H4 (cell line): ENCODE measurements at places on chromosomes 16 and 17.

DNA sequence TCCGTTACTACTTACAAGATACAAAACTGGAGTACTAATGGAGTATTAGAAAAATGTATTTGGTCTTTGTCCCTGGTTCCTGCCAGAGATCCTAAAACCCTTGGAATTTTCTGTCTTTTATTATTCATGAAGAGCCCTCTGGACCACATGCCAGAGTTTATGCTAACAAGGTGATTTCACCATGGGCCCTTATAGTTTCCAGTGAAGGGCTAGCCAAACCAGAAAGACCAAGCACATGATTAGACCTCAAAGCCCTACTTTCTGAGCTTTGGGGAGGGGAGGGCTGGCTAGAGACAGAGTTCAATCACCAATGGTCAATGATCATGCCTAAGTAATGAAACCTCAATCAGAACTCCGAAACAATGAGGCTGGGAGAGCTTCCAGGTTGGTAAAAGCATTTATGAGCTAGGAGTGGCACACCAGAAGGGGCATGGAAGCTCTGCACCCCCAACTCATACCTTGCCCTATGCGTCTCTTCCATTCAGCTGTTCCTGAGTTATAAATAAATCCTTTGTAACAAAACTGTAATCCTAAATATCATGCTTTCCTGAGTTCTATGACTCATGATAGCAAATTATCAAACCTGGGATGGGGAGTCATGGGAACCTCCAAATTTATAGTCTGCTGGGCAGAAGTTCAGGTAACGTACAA, 10.4 kb downstream of the DCUN1D3 start:
- no peak for DNase-seq

DNA sequence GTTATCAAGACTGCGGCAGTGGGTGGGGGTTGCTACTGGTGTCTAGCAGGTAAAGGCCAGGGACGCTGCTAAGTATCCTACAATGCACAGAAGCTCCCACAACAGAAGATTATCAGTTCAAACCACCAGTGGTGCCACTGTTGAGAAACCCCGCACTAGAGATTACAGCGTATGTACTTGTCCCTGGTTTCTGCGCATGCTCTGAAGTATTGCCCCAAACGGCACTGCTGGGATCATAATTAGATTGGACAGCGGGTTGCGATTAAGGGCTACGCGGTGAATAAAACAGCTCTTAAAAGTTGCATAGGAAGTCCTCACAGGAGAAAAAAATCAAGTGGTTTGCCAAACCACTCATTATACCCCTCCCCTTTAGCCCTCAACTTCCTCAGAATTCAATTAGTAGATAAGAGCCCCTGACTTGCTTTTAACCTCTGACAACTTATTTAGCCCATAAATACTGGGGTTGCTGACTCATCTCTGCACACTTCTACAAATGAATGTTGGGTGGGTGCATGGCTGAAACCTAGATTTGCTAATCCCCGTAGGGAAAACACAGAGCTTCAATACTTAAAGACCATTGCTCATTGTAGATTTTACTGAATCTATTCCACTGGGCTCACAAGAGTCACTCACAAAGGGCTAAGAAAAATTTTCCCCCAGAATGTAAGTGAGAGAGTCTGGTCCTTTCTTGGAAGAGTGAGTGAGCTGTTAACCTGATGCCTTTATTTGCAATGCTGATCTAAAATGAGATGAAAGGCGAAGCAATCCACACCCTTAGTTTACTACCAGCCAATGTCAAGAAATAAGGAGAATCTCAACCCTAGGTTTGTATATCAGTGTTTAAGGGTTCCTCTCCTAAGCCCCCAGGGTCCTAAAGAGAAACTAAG, 91.8 kb downstream of the RGS9 start:
- DNase-seq: peak; percentile 93

DNA sequence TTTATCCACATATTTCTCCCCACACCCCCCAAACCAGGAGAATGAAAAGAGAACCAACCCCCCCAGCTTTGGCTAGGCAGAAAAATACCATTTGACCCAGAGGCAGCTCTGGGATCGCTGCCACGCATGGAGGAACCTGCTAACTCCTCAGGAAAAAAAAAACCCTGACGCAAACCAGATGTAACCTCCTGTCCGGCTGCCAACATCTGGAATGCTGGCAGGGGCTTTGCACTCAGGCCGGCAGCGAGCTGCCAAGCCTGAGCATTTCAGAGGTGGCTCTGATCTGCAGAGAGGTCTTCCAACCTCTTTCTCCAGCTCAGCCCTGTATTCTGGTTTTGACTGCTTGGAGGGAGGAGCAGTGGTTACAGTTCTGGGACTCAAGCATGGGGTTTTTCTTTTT, 8.2 kb downstream of the IGFBP4 start:
- DNase-seq: peak; percentile 53

GRCh38 chr17:61065263-61065773, 334.3 kb upstream of the TBX2 start:
- DNase-seq: peak; percentile 57

DNA sequence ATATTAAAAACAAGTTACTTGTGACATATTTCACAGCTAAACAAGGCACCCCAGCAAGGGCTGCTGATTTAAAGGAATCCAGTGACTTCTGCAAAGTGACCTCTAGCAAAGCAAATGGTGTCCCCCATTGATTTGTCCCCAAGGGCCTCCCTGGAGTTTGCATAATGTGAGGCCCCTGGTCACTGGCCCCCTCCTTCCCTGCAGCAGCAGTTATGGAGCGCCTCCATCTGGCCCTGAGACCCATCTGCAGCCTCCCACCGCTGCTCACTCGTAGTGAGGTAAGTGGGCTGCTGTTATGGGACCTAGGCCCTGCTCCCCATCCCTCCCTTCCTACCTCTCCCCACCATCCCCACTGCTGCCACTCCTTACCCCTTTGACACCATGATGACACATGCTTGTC, 19.6 kb upstream of the EEF2K start:
- DNase-seq: no peak

- DNase-seq: no peak
Measured at GRCh38 chr17:69437475-69437874, 23.0 kb downstream of the MAP2K6 start.

DNA sequence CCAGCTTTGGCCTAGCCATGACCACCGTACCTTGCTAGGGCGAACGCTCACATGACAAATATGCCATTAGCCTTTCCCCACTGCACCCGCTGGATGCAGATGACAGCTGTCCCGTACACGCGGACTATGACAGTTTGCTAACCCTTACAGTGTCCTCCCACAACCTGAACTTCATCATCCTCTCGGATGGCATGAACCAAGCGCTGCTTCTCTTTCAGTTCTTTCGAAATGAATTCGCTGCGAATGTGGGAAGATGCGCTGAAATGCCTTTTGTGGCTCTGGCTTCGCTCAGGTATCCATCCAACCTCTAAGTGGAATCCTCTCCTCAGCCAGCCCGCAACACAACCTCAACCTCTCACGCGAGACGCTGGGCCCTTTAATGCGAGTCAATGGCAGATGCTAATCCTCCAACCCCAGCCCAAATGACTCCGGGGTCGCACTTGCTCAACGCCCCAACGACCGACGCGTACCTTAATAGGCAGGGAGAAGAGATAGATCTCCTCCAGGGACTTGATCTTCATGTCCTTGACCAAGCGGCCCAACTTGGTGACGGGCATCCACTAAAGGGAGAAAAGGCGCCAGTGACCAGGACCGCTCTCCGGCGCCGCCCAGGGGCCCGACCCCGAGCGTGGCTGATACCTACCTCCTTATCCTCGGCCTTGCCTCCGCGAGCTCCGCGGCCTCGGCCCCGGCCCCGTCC, 670 bp downstream of the RPS2 start:
- DNase-seq: no peak
